ENCODE measurements at places on chromosomes 5 and 9. TPM values are rescaled to one million over a fixed set of nuclear protein-coding genes. Genes with fewer than 3 reads are reported as not detected.

The NTNG2 gene
- total RNA-seq, result under 0.01 TPM

The INSYN2B gene
- total RNA-seq, result 5.5 TPM

The MGAT1 gene
- total RNA-seq, result 70.5 TPM

The GCNT4 gene
- 0.30 TPM for total RNA-seq

The SHC3 gene
- 1.9 TPM for total RNA-seq

The SLC6A19 gene
- not detected for total RNA-seq

The TSSK1B gene
- total RNA-seq, result not detected

The MEF2C gene
- 18.5 TPM for total RNA-seq

The MSMP gene
- 187 TPM for total RNA-seq

The ZFR gene
- total RNA-seq, result 72.5 TPM

The F2RL1 gene
- total RNA-seq, result 77.1 TPM

The IL13 gene
- total RNA-seq, result not detected

The IGFBPL1 gene
- total RNA-seq, result 0.32 TPM

The SLC45A2 gene
- total RNA-seq, result not detected

The PCDHGA5 gene
- 0.30 TPM for total RNA-seq

The C7 gene
- total RNA-seq, result 0.32 TPM

The PTPN3 gene
- total RNA-seq, result not detected

The CCL28 gene
- total RNA-seq, result 0.65 TPM

The TPRN gene
- total RNA-seq, result 5.5 TPM

The PPP2R2B gene
- total RNA-seq, result under 0.01 TPM

The MCC gene
- total RNA-seq, result 49.5 TPM

The DEPDC1B gene
- total RNA-seq, result 17.3 TPM

The MZB1 gene
- 0.32 TPM for total RNA-seq

The SLC46A2 gene
- not detected for total RNA-seq

The GNAQ gene
- total RNA-seq, result 33.1 TPM

The SLC6A3 gene
- not detected for total RNA-seq

The PCDHB14 gene
- total RNA-seq, result 0.61 TPM

The MUSK gene
- total RNA-seq, result under 0.01 TPM

The RNF14 gene
- 71.1 TPM for total RNA-seq

The IRX4 gene
- not detected for total RNA-seq

The ANKDD1B gene
- total RNA-seq, result under 0.01 TPM

The KCNV2 gene
- total RNA-seq, result not detected

The LEAP2 gene
- not detected for total RNA-seq

The NRG2 gene
- total RNA-seq, result under 0.01 TPM

The VCAN gene
- 14.1 TPM for total RNA-seq

The IL3 gene
- not detected for total RNA-seq

The GPR21 gene
- 0.32 TPM for total RNA-seq

The SLC31A2 gene
- 5.8 TPM for total RNA-seq

The PLPP6 gene
- total RNA-seq, result 6.1 TPM

The ARSI gene
- under 0.01 TPM for total RNA-seq

The INSL6 gene
- total RNA-seq, result not detected

The FBN2 gene
- total RNA-seq, result 272 TPM

The MAMDC2 gene
- total RNA-seq, result 6.5 TPM

The DNAI1 gene
- not detected for total RNA-seq

The PCDHGA1 gene
- 0.32 TPM for total RNA-seq

The PCDHB13 gene
- 0.65 TPM for total RNA-seq

The C5orf63 gene
- total RNA-seq, result 1.7 TPM

The TEX48 gene
- total RNA-seq, result not detected

The STC2 gene
- total RNA-seq, result 61.9 TPM

The IL4 gene
- not detected for total RNA-seq

The EFNA5 gene
- total RNA-seq, result 15.0 TPM

The HAPLN1 gene
- 4.7 TPM for total RNA-seq

The PCDH1 gene
- 266 TPM for total RNA-seq

The FOXD4L5 gene
- not detected for total RNA-seq

The AHRR gene
- total RNA-seq, result 12.3 TPM

All from epithelial cell of umbilical artery (primary cell).